ENCODE measurements at places on chromosomes 6 and 20. TPM values are rescaled to one million over a fixed set of nuclear protein-coding genes. Genes with fewer than 3 reads are reported as not detected.

GRCh38 chr6:51021171-51021570, 202.5 kb downstream of the TFAP2B start:
- no peak for DNase-seq
- H3K36me3 ChIP-seq = no peaks in the 10 kb centered on the region
- H3K4me3 ChIP-seq = no peak overlapping the region

- H3K36me3 ChIP-seq = no peaks in the 10 kb centered on the region
- no peak overlapping the region for H3K4me3 ChIP-seq
- H3K27me3 ChIP-seq = peaks cover 1% of the 10 kb centered on the region
- DNase-seq = peak; percentile 50
- peaks cover 2% of the 10 kb centered on the region for H3K4me1 ChIP-seq
- H3K27ac ChIP-seq = no peak overlapping the region
These were observed 78.5 kb upstream of the PHACTR1 start for GRCh38 chr6:12637960-12638641.

DNA sequence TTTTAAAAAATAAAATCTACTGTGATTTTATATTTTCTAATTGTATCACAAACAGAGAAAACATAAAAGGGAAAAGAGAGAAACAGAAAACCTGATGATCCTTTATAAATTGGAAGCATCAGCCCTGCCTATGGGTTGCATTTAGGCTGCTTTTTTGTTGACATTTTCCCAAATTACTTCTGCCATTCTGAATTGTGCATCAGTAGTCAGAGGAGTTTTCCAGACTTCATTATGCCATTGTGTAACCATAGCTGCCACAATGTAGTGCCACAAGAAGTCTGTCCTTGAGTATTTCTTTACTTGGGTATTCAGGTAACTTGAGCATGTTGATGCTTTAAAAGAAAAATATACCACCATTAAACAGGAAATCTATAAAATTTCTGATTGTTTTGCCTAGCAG, 130.3 kb downstream of the HACE1 start:
- no peaks in the 10 kb centered on the region for H3K27me3 ChIP-seq
- no peak overlapping the region for H3K27ac ChIP-seq
- DNase-seq = no peak
- H3K4me1 ChIP-seq = no peaks in the 10 kb centered on the region
- no peak overlapping the region for H3K4me3 ChIP-seq
- H3K36me3 ChIP-seq = peaks cover 2% of the 10 kb centered on the region

LAMA4 gene
- total RNA-seq = not detected

DNA sequence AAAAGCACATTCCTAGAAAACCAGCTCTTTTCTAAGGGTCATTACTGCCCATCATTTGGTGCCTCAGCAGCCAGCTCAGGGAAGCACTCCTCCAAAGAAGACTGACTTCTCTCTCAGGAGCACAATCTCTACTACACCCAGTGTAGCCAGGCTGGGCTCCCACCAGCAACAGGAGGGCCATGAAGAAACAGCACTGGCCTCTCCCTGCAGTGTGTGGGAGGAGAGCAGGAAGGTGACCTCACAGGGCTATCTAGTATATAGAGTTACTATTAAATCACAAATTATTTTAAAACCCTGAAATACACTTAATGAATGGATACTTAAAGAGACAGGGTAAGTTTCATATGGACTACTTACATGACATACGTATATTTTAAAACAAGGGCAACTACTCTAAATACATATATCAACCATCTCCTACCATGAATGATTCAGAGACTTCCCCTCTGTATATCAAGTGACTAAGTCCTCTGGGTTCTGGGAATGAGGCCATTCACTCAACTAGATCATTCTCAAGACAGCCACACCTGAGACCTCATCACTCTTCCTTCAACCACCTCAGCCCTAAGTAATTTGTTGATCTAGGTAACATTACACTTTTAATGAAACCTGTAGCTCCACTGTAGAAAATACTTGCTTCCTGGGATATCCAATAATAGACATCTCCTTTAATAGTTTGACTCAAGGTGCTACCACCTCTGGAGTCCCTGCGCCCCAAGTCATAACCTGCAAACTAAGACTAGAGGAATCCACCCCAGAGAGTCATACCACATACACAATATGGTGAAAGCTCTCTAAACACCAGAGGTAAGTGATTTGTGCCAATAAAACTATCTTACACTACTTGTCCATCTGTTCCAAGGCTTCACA, 25.2 kb downstream of the TBX18 start:
- H3K27me3 ChIP-seq = no peaks in the 10 kb centered on the region
- no peaks in the 10 kb centered on the region for H3K36me3 ChIP-seq
- no peak overlapping the region for H3K4me3 ChIP-seq
- no peak for DNase-seq
- no peaks in the 10 kb centered on the region for H3K4me1 ChIP-seq

L3MBTL1 gene
- 6.8 TPM for total RNA-seq

DNA sequence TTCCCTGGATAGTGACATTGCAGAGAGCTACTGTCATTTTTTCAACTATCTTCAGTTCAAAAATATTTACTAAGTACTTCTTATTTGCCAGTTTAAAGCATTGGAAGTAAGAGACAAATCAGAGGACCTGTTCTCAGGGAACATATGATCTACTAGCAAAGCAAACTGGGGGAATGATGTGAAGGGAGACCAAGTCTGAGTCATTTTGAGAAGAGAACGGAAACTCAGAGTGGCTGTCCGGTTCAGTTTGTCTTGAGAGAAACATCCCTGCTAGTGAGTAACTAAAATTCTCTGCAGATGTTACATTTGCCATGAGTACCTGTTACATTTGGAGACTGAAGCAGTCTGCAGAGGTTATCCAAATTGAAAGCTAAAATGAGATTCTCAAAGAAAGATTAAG, 118.3 kb downstream of the KCNQ5 start:
- peaks cover 8% of the 10 kb centered on the region for H3K36me3 ChIP-seq
- peaks cover 32% of the 10 kb centered on the region for H3K4me1 ChIP-seq
- DNase-seq = peak; percentile 43
- H3K27me3 ChIP-seq = no peaks in the 10 kb centered on the region
- H3K27ac ChIP-seq = peak overlapping the region; percentile 55
- H3K4me3 ChIP-seq = peak overlapping the region; percentile 22

GRCh38 chr6:167455371-167455770, 130.5 kb downstream of the TTLL2 start:
- H3K36me3 ChIP-seq = no peaks in the 10 kb centered on the region
- no peak for DNase-seq
- no peak overlapping the region for H3K27ac ChIP-seq
- no peaks in the 10 kb centered on the region for H3K4me1 ChIP-seq

- DNase-seq = no peak
- H3K4me1 ChIP-seq = peaks cover 42% of the 10 kb centered on the region
- H3K27ac ChIP-seq = no peak overlapping the region
- H3K27me3 ChIP-seq = no peaks in the 10 kb centered on the region
- peaks cover 35% of the 10 kb centered on the region for H3K36me3 ChIP-seq
These were observed 10.8 kb downstream of the ASXL1 start for GRCh38 chr20:32368925-32369324.
